ENCODE measurements at places on chromosomes 11 and 22.

DNA sequence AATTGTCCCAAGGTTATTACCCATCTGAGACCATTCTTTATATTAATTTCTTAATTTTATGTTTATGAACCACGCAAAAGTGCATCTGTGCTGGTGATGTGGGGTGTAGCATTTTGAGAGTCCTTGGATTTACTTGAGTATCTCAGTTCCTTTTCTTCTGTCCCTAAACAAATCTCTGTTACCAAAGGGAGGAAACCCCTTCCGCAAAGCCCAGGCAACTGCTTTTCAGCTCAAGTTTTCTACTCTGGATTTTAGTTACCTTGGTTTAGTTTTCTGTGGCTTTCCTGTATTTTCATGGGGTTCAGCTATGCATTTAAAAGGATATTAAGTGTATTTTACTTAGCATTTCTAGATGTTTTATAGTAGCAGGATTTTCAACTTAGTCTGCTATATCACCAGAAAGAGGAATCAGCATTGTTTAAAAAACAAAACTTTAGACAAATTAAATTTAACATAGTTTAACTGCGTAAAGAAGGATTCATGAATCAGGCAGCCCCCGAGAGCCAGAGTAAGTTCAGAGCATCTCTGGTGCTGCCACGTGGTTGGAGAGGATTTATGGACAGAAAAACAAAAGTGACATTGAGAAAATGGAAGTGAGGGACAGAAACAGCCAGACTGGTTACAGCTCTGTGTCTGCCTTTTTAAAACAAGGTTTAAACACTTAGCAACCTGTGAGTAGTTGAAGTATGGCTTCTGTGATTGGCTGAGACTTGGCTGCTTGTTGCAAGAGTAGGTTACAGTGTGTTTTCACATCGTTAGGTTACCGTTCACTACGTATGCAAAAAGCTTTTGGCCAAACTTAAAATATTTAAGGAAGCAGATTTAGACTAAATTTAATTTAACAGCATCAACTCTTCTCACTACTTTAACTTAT lies 9.6 kb downstream of the ADM start:
- peak; percentile 44 for DNase-seq

- peak; percentile 93 for DNase-seq
Measured at GRCh38 chr11:120306519-120307242, 18.4 kb upstream of the TLCD5 start.

DNA sequence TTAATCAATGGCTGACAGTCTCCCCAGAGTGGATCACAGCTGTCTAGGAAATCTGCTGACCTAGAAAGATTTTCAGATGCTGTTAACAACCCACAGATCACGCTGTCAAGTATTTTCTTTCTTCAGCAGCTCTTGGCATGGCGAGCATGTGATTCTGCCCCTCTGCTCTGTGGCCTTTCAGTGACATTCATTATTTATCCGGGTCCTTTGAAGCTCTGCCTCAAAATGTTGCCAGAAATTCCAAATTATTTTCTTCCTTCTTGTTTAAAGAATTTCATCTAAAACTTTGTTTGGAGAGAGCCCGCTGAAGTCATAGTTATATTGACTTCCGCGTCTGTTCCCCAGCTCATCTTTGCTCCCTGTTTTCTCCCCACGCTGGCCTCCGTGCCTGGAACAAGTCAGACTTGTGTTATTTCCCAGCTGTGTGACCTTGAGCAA lies 134.1 kb downstream of the COMMD9 start:
- DNase-seq, result no peak

DNA sequence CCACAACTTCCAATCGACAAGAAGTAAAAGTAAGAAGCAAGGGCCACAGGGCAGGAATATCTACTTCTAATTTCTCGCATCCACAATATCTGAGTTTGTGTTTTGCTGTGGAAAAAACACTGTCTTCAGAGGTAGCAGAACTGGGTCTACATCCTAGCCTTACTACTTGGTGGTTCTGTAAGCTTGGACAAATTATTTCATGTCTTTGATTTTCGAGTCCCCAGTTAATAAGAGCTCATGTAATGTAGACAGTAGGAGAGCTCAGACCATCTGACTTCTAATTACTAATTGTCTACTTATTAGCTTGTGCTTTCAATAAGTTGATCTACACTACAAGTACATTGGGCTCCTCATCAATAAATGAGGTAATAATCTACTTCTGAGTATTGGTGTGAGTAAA lies 13.3 kb upstream of the HBE1 start:
- no peak for DNase-seq

GRCh38 chr11:11937433-11937832 lies 71.0 kb downstream of the DKK3 start:
- no peak for DNase-seq

- DNase-seq, result peak; percentile 88
Measured at GRCh38 chr11:73335204-73335923, 27.3 kb downstream of the ARHGEF17 start.

GRCh38 chr22:38704654-38705234 lies 1.0 kb upstream of the GTPBP1 start:
- DNase-seq, result no peak

All from fibroblast of skin of right quadriceps (primary cell).